Smooth muscle cell of trachea (primary cell): ENCODE measurements at places on chromosomes 2 and 18. TPM values are rescaled to one million over a fixed set of nuclear protein-coding genes. Genes with fewer than 3 reads are reported as not detected.

UGT1A8 gene
- total RNA-seq, result not detected in 2 replicates

TBR1 gene
- under 0.01 TPM in 1 of 2 replicates, not detected in the other for total RNA-seq

TBC1D8 gene
- total RNA-seq, result 12.8 and 15.9 TPM in 2 replicates

IL1R2 gene
- total RNA-seq, result 0.83 TPM in 1 of 2 replicates, not detected in the other

CNDP1 gene
- not detected in 2 replicates for total RNA-seq

ETAA1 gene
- 11.6 and 23.9 TPM in 2 replicates for total RNA-seq

C2orf78 gene
- not detected in 2 replicates for total RNA-seq

FIGLA gene
- total RNA-seq, result not detected in 2 replicates

EMILIN1 gene
- total RNA-seq, result 305 and 366 TPM in 2 replicates

CRYGD gene
- not detected in 2 replicates for total RNA-seq

BMP10 gene
- not detected in 2 replicates for total RNA-seq

HIBCH gene
- 21.3 and 30.0 TPM in 2 replicates for total RNA-seq

SERPINB8 gene
- 7.4 and 15.1 TPM in 2 replicates for total RNA-seq

LOXHD1 gene
- not detected in 2 replicates for total RNA-seq

SP140 gene
- total RNA-seq, result 0.33 and 0.87 TPM in 2 replicates

LDLRAD4 gene
- total RNA-seq, result under 0.01 and 0.17 TPM in 2 replicates

PLEKHH2 gene
- total RNA-seq, result 2.5 and 5.7 TPM in 2 replicates

TMEM198 gene
- total RNA-seq, result 0.73 and 2.3 TPM in 2 replicates

SH3BP4 gene
- total RNA-seq, result 35.3 and 67.5 TPM in 2 replicates

ZC3H8 gene
- total RNA-seq, result 5.5 and 5.8 TPM in 2 replicates

FSHR gene
- not detected in 2 replicates for total RNA-seq

OTOF gene
- not detected in 2 replicates for total RNA-seq

ATAD2B gene
- total RNA-seq, result 7.9 and 18.8 TPM in 2 replicates

DUSP2 gene
- total RNA-seq, result 0.15 and 2.0 TPM in 2 replicates

CFLAR gene
- 74.6 and 107 TPM in 2 replicates for total RNA-seq

SERPINB12 gene
- total RNA-seq, result not detected in 2 replicates

SOWAHC gene
- 8.3 and 8.6 TPM in 2 replicates for total RNA-seq

CERS6 gene
- 11.6 and 15.9 TPM in 2 replicates for total RNA-seq

ARHGAP25 gene
- 0.66 and 1.7 TPM in 2 replicates for total RNA-seq

TMX3 gene
- total RNA-seq, result 85.3 and 132 TPM in 2 replicates

DLGAP1 gene
- total RNA-seq, result 0.17 and 3.1 TPM in 2 replicates

PROKR1 gene
- not detected in 2 replicates for total RNA-seq

POTEC gene
- total RNA-seq, result not detected in 2 replicates

SCG2 gene
- total RNA-seq, result 1.0 and 1.2 TPM in 2 replicates

UGP2 gene
- total RNA-seq, result 131 and 166 TPM in 2 replicates

TEKT4 gene
- total RNA-seq, result not detected in 2 replicates

HOXD11 gene
- total RNA-seq, result not detected in 2 replicates

LDAH gene
- 15.9 and 27.5 TPM in 2 replicates for total RNA-seq
